Activated CD4-positive, alpha-beta T cell treated with anti-CD3 and anti-CD28 coated beads for 36 hours (primary cell): ENCODE measurements at places on chromosomes 2 and 18.

DNA sequence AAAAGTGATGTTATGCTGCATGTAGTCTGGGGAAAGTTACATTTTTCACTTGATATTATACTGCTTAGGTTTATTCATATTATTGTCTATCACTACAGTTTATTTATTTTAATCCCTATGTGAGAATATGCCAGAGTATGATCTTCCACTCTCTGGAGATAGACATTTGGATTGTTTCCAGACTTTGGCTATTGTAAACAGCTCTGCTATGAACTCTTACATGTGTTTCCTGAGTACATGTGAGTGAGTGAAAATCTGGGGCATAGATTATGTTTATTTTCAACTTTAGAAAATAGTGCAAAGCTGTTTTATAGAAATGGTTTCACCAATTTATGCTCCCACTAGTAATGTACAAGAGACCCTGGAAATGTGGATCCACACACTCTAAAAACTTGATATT, 49.0 kb upstream of the EPAS1 start:
- DNase-seq: no peak

DNA sequence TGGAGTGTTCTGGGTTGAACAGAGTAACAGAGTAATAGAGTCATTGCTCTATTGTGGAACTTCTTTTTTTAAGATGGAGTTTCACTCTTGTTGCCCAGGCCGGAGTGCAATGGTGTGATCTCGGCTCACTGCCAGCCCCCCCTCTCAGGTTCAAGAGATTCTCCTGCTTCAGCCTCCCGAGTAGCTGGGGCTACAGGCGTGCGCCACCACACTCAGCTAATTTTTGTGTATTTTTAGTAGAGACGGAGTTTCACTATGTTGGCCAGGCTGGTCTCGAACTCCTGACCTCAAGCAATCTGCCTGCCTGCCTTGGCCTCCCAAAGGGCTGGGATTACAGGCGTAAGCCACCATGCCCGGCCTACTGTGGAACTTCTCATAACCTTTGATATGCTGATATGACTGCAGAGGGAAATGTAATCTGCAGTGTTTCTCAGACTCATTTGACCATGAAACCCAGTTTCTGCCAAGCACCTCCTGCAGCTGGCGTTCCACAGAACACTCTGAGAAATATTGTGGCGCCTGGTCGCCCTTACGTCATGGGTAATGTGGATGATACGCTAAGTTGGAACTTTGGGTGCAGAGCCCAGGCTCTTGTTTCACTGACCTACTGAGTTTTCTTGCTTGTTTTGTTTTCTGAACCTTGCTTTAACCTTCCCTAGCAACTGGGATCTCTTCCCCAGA, 213.8 kb downstream of the BCL2 start:
- DNase-seq: no peak

DNA sequence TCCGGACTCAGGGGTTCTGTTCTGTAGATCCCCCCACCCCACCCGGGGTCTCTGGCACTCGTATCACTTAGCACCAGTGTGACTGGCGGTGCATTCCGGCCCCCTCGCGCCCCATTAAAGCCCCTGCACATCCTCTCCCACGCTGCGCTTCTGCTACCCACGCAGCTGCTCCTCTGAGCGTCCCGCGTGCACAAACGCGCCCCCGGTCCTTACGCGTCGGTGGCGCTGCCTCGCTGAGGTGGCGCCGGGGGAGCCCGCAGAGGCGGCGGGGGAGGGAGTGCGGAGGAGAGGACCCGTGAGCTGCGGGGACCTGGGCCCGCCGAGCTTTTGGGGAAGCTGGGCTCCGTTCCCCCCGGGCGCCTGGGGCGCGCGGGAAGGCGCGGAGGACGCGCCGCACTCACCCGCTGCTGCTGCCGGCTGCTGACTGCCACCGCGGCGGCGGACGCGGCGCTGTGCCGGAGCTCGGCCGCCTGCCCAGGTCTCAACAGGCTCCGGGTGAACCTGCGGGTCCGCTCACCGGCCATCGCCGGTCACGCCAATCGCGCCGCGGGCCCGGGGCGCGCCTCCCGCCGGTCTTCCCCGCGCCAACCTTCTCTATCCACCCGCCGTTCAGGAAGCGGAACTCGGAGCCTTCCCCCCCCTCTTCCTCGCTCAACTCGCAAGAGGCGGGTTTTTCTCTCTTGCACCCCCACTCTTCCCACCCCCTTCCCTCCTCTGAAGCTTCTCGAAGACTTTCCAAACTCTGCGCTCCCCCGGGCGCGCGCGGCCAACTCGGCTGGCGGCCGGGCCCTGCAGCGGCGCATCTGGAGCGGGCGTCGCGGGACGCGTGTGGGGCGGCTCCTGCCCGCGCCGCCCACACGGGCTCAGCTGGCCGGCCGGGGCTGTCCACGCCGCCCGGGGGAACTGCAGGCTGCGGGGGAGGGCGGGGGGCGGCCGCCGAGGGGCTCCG, at the start of gene DOCK10:
TSS of gene DOCK10 (minus strand) at position 618 of the 949 bp plus-strand sequence. CDS start at position 524, 94 bp downstream.
- DNase-seq: peak; percentile 76

GRCh38 chr18:5142131-5142530, 54.9 kb downstream of the AKAIN1 start:
- no peak for DNase-seq

- no peak for DNase-seq
Measured at GRCh38 chr18:9209279-9209678, 72.7 kb downstream of the ANKRD12 start.

- no peak for DNase-seq
Measured at GRCh38 chr2:58976375-58977071, 735.4 kb upstream of the FANCL start.

DNA sequence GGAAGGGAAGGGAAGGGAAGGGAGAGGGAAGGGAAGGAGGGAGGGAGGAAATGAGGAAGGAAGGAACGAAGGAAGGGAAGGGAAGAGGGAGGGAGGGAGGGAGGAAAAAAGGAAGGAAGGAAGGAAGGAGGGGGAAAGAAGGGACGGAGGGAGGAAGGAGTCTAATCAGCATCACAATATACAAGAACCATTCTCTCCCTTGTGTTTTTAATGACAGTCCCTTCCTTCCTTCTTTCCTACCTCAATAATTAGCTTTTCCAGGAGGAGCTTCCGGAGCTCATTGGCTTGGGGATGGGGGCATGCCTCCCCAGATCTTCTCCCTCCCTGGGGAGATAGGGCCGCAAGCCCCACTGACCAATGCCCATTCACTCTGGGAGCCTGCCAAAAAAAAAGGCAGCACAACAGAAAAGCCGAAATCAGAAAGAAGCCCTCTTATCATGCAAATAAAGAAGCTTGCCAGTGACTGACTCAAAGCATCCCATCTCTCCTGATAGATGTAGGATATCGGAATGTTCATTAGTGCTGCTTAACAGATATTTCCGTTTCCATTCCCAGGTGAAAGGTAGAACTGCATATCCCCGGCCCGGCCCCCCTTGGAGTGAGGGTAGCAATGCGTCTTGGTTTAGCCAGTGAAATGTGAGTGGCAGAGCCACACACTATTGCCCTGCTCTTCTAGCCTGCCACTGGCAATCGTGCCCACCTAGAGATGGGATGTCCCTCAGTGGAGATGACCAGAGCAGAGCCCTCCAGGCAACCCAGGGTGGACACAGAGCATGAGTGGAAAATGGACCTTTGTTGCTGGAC, 17.8 kb upstream of the SMAD7 start:
- DNase-seq: no peak

DNA sequence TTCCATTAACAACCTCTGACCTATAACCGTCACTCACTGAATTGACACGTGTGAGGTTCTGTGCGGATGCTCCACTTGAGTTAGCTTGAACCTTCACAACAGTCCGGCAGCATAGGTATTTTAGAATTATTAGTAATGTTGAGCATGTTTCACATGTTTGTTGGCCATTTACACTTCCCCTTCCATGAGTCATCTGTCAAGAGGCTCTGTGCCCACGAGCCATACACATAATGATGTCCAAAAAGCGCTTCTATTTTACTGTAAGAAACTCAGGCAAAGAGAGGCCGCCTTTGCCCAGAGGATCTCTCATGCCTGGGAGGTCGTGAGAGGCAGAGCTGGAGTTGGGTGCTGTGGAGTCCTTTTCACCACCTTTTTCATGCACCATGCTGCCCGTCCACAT, 28.9 kb upstream of the TMEM214 start:
- no peak for DNase-seq

DNA sequence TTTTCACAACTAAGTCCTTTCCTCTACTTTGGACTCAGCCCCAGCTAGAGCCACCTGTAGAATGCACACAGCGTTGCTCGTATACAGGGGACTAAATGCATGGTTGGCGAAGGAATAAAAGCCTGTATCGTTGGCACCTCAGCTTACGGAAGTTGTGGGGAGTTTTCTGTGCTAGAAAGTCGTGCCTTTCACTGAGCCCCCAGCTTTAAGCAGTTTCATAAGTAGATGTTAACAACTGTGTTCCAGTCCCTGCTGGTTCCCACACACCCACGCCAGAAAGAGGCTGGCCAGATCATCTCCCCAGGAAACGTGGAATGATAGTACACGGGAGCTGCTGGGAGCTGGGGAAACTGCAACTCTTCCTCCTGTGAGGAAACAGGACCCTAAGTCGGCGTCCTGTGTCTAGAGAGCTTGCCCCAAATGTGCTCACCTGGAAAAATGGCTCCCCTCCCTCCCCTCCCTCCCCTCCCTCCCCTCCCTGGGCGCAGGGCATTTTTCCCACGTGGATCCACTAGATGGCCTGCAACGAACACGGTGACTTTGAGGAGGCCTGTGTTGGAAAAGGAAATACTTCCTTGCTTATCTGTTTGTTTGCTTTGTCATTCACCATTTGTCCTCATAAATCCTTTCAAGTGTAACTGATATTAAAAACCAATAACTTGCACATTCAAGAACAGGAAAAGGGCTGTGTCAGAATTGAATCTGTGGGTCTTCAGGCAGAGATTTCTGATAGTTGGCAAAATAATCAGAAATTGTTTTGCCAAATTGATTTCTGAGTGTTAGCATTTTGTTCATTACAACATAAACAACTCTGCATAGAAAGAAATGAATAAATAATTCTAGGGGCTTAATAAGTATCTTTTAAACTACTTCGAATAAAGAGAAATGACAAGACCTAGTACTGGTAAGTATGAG, 43.9 kb upstream of the RFX8 start:
- DNase-seq: peak; percentile 25

DNA sequence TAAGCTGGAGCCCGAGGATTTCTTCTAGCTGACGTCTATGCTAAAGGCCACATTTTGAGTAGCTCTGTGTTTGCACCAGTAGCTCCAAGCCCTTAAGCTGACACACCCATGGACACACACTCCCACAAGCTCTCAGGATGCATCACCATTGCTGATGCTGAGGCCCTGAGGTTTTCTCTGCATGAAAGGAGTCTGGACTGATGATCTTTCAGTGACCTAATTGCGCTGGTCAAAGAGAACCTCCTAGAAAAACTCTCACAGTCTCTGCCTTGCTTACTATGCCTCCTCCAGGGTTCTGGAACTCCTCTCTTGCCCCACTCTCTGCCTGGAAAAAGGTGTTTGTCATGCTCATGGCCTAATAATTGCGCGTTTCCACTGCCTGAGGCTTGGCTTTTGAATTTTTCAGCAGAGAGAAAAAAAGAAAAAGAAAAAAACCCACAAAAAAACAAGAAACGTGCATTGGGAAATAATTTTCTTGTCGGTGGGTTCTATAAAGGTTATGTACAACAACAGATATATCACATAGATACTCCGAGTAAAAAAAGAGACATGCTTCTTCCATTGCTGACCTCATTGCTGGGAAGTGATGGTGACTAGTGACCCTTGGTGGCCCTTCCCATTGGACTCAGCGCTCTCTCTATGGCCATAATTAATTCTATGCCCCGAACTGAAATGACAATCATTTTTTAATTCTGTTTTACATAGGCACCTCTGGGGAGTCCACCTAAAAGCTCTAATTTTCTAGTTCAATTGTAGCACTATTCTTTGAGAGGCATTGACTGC, 297.0 kb downstream of the TDRD15 start:
- no peak for DNase-seq

DNA sequence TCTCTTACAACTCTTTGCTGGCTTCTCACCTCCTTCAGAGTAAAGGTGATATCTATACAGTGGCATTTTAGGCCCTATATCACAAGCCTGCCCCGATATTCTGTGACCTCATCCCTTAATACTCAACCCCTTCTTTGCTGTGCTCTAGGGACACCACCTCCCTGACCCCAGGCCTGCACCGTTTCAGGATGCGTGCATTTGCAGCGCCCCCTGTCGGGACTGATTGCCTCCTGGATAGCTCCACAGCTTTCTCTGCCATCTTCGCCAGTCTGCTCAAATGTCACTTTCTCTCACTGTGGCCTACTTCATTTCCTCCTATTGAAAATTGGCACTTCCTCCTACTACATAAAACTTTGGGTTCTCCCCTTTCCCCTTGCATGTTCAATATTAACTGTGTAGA, 289.6 kb downstream of the SOCS6 start:
- DNase-seq: peak; percentile 34

GRCh38 chr2:567496-567864, 109.7 kb downstream of the TMEM18 start:
- no peak for DNase-seq

GRCh38 chr18:1663879-1664705, 759.4 kb downstream of the ADCYAP1 start:
- DNase-seq: peak; percentile 68

DNA sequence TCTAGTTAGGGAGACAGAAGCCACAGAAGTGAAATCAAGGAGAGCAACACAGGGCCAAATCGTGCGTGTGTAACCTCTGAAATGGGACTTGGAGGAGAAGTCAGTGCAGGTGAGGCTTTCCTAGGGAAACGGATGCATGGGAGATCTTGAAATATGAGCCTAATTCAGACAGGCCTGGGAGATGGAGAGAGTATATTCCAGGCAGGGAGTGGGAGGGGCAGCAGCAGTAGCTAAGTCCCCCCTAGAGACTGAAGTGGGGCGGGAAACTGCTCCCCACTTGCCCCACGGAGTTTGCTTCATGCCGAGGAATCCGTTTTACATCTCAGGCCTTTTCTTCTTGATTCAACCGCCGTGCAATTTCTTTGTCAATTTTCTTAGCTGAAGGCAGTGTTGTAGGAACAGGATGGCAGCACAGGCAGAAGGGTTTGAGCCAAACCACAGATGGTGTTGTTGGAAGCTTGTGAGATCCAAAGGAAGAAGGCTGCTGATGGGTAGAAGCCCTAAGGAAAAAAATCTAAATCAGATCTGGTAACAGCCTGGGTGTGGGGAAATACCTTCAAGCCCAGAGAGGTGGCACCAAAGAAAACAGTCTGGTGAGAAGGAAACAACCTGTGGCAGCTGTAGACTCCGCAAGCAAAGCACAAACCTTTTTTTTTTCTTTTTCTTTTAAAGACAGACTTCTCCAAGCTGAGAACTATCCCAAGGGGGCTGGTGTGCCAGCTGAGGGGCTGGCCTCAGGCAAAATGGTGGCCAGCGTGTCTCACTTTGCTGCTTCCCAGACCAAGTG, 40.2 kb downstream of the EPAS1 start:
- no peak for DNase-seq

DNA sequence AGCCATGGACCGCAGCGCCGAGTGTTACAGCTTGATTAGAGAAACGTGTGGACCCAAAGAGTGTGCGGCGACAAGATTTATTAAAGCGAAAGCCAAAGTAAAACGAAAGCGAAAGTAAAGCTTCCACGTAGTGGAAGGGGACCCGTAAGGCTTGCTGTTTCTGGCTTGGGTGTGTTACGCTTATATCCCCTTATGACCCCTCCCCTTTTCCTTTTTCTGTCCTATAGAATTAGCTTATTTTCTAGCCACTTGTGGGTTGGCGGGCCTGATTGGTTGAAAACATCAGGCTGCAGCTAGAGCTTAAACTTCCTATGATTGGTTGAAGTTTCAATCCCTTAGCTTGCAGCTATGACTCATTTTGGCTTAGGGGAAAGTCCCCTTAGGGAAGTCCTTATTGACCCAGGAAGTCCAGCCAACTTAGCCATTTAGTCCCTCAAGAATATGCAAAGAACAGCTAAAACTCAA, 969.7 kb downstream of the DCDC2C start:
- peak; percentile 21 for DNase-seq
